Stimulated activated CD4-positive, alpha-beta T cell treated with anti-CD3 and anti-CD28 coated beads, TNF-alpha, amount 100 ng/mL, for 1 hour (primary cell): ENCODE measurements at places on chromosomes 1 and 21.

DNA sequence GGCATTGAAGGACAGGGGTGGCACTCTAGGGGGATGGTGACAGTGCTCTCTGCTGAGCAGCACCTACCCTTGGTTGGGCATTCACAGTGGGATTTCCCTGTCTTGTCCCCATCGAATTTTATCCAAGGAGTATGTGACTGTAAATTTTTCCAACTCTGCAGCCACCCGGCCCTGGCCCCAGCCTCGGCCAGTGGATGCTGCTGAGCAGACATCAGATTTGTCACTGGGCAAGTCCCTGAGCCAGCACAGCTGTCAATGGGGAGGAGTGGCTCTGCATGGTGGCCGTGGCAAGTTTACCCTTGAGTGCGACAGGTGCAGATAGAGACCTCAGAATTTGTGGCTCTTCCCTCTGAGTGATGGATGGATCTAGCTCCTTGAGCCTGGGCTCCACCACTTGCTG lies 240.2 kb upstream of the CSF3R start:
- no peak for DNase-seq

- DNase-seq, result no peak
Observed at GRCh38 chr1:18229625-18230024, 122.0 kb downstream of the IGSF21 start.

DNA sequence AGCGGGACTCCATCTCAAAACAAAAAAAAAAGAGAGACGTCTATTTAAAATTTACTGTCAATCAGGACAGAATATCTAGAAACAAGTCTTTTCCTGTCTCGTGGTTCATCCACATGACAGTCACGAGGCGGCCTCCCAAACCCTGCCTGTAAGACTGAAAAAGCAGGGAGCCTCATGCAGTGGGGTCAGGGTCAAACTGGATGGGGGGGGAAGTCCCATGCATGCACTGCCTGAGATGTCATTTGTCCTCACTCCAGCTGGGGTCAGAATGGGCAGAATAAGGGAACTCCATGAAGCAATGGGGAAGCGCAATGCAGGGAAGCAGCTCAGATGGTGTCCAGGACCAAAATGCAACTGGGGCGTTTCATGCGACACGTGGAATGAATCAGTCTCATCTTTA lies 85.5 kb downstream of the PIK3CD start:
- DNase-seq, result no peak

DNA sequence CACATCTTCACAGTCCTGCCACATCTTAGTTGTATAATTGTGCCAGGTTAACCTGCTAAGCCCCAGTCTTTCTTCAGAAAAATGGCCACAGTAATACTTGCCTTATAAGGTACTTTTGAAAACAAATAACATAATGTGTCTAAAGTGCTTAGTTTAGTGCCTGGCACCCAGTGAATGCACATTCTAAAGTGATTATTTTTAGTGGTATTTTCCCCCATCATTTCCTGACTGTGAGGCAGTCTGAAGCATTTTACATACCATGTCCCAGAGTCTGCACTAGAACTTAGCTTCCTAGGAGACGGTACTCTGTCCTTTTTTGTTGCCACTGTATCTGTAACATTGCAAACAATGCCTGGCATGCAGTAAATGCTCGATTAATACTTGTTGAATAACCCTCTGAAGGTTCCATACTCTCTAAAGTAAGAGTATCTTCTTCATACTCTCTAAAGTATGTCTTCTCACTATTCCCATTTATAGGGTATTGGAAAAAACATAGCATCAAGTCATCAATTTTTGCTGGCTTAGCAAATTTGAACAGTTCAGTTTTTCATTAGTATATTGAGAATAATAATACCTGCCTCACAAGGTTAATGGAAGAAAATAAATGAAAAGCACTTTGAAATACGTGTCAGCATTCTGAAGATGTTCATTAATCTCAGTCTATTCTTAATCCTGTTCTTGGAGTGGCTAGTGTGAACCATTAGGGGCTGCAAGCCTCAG lies 43.7 kb downstream of the FMO3 start:
- DNase-seq, result no peak

- no peak for DNase-seq
Observed at GRCh38 chr1:230747890-230748800, 957 bp downstream of the CAPN9 start.

- DNase-seq, result no peak
Observed at GRCh38 chr1:29355375-29355774, 119.1 kb downstream of the PTPRU start.

DNA sequence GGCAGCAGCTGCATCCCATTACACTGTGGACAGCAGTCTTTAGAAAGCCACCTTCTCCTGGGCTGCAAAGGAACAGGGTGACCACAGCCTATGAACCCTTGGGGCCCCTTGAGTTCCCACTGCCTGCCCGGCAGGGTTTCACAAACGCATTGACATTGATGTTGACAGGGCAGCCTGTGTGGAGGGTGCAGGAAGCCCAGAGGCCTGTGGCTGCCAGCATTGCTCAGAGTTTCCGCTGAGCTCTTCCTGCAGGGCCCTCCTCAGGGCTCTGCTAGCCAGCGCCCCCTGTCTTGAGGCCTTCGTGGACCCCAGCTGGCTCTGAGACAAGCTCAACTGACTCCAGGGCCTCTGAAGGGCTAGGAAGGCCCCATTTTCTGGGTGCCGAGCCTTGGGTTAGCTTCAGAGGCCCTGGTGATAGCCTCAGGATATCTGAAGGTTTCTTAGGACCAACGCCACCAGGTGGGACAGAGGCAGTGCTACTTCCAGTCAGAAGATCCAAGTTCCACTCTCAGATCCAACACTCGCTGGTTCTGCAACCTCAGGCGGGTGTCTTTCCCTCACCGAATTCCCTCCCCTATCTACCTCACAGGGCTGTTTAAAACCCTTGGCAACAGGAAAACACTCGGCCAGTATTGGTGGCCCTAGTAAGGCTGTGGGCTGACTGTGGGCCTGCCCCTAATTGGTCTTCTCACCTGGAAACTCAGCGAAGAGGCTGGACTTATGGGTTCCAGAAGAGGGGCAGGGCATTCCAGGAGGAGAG lies 27.2 kb upstream of the EPS8L3 start:
- DNase-seq, result peak; percentile 48

DNA sequence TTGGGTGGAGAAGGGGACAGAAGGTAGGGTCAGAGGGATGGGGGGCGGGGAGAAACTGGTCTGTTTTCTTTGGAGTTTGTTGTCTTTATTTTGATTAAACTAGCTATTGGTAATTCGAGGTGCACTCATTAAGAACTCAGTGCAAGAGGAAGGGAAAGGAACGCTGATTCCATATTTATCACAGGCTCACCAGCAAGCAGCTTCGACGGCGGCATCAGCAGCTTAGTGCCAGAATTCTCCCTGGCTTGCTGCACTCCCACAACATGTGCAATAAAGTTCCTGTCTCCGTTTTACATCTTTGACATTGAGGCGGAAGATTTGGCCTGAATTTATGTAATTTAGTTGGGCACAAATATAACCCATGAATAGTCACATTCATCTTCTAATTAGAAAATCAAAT lies 57.6 kb downstream of the PEX14 start:
- DNase-seq, result no peak

DNA sequence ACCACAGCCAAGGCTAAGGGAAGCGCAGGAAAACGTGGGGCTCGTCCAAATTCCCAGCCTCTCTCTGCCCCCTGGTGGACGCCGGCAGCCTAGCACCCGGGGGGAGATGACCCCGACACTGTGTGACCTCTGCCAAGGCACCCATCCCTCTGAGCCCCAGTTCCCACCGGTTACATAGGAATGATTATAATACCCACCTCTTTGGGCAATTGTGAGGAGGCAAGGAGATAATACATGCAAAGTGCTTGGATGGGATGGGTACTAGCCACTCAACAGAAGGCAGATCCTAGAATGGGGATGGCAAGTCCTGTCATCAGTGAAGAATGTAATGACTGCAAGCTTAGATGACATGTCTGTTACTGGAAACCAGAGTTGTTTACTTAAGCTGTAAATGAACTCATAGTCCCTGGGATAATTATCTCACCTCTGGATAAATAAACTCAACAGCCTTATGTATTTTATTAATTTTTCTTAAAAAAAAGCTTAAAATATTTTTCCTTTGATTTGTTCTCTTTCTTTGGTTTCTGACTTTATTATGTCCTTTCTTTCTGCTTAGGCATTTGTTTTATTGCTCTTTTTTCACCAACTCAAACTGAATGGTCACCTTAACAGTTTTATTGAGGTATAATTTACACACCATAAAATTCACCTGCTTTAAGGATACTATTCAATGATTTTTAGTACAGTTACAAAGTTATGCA lies 11.3 kb upstream of the BMP8B start:
- peak; percentile 66 for DNase-seq

DNA sequence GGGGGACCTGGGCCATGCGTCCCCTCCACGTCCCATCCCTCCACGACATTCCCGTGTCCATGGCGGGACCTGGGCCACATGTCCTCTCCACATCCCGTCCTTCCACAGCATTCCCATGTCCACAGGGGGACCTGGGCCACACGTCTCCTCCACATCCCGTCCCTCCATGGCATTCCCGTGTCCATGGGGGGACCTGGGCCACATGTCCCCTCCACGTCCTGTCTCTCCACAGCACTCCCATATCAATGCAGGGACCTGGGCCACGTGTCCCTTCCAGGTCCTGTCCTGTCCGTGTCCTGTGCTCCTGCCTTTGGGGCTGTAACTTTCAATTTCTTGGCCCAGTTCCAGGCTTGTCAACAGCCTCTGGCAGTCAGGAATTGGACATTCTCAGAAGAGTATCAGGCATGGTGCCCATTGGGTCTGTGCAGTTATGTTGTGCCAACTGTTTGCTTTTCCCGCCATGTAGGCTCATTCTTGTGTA lies 47.1 kb downstream of the WNT9A start:
- no peak for DNase-seq

DNA sequence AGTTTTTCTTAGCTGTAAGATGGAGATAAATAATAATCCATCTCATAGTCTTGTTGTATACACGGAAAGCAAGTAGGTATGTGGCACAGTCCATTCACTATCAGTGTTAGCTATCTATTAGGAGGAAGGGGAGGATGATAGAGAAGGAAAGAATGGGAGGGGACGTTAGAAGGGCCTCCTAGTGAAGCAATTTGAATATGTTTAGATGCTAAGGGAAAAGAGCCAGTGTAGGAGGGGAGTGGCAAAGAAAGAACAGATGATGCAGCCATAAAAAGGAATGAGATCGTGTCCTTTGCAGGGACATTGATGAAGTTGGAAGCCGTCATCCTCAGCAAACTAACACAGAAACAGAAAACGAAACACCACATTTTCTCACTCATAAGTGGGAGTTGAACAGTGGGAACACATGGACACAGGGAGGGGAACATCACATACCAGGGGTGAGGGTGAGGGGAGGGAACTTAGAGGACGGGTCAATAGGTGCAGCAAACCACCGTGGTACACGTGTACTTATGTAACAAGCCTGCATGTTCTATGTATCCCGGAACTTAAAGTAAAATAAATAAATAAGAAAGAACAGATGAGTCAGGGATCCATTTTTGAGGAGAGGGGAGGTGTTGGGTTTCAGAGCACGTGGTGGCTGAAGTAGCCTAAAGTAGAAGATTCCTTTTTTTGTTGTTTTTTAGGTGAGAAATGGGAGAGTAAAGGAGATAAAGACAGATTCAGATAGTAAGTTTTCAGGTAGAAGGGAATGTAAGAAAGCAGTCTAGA lies 124.1 kb downstream of the POU2F1 start:
- no peak for DNase-seq

DNA sequence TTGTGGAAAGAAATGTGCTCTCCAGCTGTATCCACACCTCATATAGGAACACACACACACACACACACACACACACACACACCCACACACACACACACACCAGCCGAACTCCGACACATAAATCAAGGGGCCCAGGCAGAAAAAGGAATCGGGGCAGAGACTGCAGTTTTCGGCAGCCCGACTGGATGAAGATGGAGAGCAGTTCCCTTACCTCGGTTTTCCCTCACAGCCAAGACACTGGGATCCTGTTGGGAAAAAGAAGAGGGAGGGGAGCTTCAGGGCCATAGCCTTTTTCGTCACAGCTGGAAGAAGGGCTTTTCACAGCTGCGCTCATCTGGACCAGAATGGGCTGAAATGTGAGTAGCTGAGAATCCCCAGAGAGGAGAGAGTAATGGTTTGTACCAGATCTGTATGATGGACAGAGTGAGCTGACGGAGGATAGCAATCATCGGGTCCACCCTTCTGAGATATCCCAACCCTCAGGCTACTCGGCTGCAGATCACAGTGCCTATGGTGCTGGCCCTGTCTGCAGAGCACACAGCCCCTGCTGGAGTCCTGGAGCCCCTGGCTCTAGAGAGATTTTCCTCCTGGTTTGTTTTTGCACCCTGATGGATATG lies 37.7 kb downstream of the PIK3C2B start:
- no peak for DNase-seq

DNA sequence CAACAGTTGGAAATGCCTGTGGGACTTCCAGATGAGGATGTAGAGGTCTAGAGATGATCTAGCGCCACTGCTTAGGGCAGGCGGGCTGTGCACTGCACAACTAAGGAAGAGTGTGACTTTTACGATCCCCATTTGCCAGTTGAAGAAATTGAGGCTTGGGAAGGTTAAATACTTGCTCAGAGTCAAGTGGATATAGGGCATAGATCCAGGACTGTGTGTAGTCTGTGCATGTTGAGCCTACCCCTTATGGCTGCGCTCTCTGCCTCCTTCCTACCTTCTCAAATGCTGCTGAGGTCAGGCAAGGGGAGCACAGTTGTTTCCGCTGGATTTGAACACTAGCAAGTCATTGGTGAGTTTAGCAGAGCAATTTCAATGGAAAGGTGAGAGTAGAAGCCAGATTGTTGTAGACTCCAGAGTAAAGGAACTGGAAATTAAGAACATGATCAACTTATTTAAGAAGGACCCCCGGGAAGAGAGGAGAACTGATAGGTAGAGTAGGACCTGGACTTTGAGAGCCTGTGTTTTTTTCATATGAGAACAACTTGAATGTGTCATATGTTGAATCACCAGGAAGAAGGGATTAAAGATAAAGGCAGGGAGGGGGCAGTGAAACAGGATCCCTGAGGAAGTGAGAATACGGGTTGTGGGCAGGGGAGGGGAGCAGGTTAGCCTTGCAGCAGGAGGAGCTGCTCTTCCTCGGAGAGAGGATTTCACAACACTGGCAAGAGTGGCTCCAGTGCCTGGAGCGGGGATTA lies 2.7 kb downstream of the CAPN2 start:
- no peak for DNase-seq

DNA sequence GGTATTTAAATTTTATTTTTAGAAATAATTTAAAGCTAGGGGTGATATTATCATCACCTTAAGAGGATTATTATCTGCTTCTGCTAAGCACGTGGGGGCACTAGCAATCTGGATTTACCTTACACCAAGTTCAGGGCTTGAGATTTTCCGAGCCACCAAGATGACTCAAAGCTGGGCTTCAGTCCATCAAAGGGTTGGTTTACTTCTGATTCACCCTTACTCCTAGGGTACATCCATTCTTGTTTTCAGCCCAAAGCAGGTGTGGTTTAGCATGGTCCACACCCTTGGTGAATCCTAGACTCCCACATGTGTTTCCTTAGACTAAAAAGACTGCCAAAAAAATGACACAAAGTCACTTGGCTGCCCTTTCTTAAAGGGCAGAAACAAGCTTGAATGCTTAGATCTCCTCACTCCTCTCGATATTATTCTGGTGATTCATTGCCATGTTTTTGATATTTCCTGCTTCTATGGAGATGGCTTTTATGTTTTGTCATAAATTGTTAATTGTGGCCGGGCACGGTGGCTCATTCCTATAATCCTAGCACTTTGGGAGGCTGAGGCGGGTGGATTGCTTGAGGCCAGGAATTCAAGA lies 9.8 kb upstream of the PRSS38 start:
- DNase-seq, result no peak
